ENCODE measurements at places on chromosomes 6 and 20.
A peak's percentile ranks its signal among the peaks of the same experiment; 100 is the strongest.

- no peak for DNase-seq
These were observed 158.9 kb upstream of the OLIG3 start for GRCh38 chr6:137652961-137653705.

DNA sequence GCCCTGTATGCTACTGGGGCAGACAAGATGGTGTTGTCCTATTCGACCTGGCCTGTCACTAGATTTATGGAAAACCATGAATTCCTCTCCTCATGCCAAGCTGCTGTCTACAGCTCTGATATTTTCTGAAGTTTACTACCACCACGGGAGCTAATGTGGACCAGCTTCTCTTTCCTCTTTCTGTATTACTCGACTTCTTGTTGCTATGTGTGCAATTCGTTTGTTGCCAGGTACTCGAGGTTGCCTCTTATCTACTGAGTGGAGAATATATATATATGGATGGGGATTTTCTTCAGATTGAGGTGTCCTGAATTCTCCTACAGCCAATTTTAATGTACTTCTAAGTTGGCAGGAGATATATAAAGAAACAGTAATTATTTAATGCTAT is 34.7 kb downstream of the MAN1A1 start:
- no peak for DNase-seq

DNA sequence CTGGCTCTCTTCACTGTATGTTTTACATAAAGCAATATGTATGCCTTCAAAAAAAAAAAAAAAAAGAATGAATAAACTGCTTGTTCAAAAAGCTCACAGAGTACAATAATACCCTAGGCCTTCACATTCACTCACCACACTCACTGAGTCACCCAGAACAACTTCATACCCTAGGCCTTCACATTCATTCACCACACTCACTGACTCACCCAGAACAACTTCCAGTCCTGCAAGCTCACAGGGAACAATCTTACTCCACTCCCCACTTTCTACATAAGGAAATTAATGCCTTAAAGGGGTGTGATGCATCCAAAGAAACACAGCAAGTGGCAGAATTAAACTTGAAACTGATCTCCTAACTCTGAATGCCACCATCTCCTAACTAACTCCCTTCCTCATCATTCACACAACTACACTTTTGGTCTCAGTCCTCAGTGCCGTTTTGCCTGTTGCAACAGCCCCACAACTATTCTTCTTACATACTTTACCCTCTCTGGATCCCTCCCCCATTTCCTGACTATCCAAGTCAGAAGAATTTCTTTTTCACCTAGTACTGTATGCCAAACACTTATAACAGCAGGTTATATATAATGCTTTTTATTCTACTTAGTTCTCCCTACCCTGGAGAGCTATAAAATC is 34.2 kb downstream of the NHSL1 start:
- DNase-seq, result no peak

DNA sequence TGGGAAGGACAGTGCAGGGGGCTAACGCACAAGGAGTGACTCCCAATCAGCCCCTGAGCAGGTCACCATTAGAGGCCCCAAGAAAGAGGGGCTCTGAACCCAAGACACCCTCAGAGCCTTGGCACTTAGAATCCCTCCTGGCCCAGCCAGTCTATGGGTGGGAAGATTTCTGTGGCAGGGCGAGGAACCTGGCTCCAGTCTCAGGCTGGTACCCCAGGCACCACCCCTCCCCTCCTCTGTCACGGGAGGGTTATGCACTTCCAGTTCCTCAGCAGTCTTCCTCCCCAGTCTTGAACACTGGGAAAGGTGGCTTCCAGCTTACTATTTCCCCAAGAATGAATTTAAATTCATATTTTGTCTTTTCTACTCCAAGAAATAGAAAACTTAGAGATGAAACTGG is 27.6 kb upstream of the SSTR4 start:
- DNase-seq, result no peak

DNA sequence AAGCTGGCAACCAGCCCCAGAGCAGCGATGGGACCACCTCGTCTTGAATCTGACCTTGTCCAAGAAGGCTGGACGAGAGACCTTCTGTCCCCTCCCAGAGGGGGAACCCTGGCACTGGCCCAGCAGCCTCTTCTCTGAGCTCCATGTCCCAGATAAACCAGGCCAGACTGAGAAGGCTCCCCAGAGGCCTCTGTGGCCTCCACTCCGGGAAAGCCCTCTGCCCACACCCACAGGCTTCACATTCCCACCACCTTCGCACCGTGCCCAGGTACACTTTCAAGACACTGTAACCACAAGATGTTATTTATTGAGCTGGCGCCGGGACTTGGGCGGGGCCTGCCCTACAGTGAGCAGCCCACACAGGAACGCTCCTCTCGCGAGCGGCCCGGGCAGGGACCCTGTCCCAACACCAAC is 33.2 kb downstream of the ADA start:
- no peak for DNase-seq

- DNase-seq, result no peak
These were observed 32.1 kb downstream of the C6orf141 start for GRCh38 chr6:49582529-49582928.

GRCh38 chr20:57047281-57048026 is 219.0 kb downstream of the BMP7 start:
- no peak for DNase-seq

DNA sequence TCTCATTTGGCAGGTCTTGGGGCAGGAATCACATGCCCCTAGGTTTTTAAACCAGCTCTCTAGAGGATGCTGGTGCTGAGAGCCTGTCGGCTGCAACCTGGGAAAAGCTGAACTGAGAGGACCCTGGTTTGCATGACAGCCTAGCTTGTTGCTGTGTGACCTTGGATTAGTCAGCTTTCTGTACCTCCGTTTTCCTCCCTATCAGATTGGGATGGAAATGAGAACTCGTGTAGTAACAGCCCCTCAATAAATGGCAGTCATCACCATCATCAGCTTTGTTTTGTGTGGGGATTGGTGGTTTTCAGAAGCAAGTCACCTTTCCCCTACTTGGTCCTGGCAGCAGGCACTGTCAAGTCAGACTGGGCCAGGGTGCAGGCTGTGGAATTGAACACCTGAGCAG is 75.2 kb upstream of the MYL9 start:
- DNase-seq, result no peak

GRCh38 chr6:30044630-30045029 is 16.4 kb upstream of the POLR1H start:
- DNase-seq, result no peak

DNA sequence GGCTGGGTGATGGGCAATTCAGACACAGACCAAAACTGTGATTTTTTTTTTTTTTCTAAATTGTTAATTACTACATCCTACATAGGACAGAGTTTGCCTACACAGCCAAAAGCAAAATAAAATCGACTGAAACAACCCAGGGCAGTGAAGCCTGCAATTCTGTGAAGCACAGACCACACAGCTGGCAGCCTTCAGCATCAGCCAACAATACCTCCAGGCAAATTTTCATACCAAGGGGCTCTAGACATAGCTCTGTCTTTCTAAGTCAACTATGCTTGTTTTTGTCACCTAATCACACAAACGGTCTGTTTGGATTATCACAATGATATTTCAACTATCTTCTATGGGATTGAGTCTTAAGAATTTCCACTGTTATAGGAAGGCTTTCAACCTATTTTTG is 17.6 kb downstream of the RMND1 start:
- DNase-seq, result no peak

GRCh38 chr6:18211338-18211737 is 53.0 kb downstream of the DEK start:
- DNase-seq, result no peak

DNA sequence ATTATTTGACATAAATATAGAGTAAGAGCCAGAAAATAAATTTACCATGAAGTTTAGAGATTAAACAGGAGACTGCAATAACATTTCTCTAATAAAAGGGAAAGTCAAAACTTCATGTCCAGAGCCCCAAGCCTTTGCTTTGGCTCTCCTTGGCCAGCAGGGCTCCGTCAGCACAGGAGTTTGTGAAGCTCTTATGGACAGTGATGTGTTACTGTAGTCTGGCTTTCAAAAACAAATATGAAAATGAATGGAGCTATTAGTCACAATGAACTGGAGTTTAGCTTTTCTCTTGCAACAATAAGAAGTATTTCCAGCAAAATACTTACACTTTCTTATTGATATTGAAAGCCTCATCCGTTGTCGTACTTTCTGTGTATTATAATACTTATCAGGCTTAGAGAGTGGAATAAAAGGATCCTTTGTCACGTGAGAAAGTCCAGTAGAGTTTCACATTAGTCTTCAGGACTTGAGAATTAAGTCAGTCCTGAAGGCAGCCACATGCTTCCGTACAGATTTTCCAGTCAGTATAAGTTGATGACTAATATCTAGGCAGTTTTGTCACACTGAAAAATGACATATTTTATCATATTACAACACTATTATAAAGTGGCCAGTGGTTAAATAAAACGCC is 117.0 kb upstream of the PRL start:
- DNase-seq, result no peak

DNA sequence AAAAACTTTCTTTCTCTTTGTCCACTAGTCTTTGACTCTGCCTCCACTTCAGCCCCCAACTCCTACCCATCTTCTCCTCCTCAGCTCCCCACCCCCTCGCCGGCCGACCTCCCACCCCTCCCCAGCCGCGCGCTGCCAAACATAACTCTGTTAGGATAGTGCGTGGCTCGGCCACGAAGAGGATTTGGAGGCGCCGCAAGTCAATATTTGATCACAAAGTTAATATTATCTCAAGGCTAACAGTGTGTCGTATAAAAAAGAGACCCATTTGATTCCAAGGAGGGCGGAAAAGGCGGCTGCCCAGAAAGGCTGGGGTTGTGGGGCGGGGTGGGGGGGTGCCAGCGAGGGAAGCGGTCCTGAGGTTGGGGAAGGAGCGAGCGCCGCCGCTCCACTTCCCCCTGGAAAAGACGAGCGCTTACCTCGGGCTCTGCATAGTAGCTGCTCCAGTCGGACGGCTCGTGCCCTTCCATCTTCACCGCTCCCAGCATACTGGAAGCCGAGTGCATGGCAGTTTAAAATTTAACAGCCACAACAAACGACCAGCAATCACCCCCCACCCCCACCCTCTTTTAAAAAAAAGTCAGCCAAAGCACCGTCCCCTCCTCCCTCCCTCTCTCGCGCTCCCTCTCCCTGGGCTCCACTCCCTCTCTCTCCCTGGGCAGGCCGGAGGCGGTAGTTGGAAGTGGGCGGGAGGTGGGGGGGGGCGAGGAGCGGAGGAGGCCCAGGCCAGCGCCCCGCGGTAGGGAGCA is 425 bp downstream of the FOXA2 start:
- no peak for DNase-seq

DNA sequence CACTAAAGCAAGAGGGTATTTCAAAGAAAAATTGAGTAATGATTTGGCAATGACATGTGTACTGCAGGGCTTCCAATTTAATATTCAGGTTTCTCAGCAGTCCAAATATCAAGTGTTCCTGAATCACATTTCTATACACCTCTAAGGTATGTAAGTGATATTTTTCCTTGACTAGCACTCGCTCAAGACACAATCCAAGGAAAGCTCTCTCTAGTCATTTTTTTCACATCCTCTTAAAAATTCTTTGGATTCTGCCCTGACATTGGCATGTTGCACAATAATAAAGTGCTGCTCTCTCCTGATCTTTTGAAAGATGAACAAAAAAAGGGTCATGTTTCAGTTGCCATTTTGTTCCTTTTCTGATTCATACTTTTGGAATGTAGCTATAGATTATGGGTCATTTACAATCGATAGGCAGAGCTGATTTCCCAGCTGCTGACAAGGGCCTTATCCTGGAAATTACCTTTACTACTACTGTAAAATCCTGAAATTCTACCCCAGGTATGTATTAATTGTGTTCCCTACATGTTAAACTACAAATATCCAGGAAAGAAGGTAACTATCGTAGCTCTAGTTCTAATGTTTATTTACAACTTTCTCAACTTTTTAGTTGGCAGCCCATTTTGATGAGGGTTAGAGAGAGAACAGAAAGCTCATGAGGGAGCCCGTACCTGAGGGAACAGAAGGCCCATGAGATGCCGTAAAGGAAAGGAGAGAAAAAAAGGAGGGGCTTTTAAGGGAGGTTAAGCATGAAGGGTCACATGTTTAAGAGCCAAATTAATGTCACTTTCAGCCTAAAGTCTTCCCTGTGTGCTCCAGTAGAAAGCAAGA is 22.2 kb upstream of the ADGRG6 start:
- DNase-seq, result no peak

DNA sequence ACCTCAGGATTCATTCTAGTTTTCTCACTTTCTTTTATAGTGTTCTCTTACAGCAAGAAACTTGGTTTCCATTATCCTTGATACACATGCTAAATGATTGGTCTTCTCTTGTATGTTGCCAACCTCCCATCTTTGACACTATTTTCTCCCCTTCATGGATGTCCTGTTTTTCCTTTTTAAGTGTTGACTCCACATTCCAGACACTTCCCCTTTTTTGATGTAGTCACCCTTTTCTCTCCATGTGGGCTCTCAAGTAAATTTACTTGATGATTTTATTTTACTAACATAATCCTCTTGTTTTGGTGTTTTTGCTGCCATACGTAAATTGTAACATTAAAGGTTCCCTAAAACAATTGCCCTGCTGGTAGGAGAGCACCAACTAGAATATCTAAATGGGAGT is 148.1 kb downstream of the ZFAND3 start:
- no peak for DNase-seq

GRCh38 chr6:57216235-57217101 is 5.6 kb downstream of the RAB23 start:
- peak; percentile 35 for DNase-seq

DNA sequence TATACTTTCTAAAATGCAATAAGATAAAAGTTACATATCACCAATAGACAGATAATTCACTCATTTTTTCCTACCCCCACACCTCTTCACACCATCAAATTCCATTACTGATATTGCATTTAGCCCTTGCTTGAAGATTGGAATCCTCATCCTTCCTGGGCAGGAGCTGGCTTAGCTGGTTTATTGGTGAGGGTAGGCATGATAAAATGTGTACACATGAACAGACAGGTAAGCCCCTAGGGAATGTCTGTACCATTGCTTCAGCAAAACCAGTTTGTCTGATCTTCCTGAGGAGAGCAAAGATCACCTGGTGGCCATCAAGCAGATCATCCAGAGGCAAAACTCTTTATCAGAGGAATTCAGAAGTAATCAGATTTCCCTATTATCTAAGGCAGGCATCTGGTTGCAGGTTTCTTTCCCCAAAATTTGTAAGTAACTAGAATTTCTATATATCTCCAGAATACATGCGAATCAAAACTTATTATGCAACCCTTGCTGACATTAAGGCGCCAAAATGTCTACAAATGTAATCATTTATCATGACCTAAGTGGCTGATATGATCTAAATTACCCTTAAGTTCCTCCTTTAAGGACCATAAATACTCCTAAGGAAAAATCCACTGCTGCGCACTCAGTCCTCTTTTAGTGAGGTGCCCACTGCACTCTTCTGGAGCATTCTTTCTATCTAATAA is 6.6 kb upstream of the FABP7 start:
- no peak for DNase-seq

DNA sequence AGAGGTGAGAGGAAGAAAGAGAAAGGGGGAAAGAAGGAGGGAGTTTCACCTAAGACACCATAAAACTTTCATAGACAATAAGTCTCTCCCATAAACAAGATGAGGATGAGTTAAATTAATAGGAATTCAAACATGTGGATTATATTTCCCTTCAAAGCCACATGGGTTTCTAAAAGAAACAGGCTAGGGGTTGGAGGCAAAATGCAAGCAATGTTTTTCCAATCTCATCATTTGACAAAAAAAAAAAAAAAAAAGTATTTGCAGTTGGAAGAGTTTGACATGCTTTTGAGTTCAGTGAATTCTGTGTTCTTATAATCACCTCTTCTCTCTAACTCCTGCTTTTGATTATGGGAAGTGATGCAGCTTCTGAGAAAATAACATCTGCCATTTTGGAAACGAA is 286.5 kb upstream of the PRND start:
- no peak for DNase-seq

GRCh38 chr6:39347206-39347605 is 24.7 kb upstream of the KCNK16 start:
- DNase-seq, result no peak

Measured in uterus (tissue), 4 donors.